ENCODE measurements at places on chromosomes 2 and 18.

DNA sequence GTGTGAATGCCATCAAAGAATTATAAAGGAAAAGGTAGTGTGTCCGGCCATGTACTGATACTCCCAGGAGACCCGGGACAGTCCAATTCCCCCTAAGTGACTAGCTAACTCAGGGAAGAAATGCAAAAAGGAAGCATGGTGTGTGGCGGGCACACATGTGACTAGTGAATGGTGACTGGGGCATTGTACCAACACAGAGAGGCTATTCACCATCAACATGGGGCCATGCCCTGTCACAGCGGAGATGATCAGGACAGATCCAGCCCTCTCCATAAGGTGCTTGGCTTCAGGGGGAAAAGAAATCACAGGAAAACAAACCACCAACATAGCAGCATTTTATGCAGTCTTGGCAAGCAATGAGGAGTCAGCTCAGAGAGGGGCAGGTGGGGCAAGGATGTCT is 34.3 kb downstream of the FAM168B start:
- no peak for DNase-seq

DNA sequence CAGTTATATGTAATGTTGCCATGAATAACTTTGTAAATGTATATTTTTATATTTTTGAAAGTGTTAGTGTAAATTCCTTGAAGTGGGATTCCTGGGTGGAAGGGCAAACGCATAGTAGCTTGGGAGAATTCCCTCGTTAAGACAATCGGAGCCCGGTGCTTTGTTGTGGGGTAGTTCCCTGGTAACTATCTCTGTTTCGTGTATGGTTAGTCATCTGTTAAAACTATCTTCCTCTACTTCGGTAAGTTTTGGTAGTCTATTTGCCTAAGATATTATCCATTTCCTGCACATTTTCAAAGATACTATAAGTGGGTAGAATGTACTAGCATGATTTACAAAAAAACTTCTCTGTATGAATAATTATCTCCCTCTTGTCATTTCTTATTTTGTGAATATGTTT is 113.8 kb upstream of the NRXN1 start:
- no peak for DNase-seq

DNA sequence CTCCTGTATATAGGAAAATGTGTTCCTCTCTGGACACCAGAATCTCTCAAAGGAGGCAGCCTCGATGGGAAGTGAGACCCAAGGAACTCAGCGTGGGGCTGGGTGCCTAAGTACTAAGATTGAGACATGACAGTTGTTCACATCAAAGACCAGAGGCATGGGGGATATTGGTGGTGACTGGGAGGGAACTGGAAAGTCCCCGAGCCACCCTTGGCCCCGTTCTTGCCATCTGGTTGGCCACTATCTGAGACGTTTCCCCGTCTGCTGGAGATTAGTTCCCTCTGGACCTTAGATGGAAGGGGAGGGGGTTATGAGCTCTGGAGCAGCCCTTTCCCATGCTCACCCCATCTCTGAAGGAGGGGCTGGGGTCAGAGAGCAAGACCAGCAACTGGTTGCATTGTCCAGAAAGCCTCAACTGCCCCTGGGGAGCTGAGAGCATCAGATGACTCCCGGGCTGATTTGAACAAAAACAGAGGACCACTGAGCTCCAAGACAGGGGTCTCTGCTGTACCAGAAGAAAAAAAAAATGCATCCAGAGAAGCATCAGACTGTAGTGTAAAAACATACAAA is 11.8 kb downstream of the FBLN7 start:
- no peak for DNase-seq

DNA sequence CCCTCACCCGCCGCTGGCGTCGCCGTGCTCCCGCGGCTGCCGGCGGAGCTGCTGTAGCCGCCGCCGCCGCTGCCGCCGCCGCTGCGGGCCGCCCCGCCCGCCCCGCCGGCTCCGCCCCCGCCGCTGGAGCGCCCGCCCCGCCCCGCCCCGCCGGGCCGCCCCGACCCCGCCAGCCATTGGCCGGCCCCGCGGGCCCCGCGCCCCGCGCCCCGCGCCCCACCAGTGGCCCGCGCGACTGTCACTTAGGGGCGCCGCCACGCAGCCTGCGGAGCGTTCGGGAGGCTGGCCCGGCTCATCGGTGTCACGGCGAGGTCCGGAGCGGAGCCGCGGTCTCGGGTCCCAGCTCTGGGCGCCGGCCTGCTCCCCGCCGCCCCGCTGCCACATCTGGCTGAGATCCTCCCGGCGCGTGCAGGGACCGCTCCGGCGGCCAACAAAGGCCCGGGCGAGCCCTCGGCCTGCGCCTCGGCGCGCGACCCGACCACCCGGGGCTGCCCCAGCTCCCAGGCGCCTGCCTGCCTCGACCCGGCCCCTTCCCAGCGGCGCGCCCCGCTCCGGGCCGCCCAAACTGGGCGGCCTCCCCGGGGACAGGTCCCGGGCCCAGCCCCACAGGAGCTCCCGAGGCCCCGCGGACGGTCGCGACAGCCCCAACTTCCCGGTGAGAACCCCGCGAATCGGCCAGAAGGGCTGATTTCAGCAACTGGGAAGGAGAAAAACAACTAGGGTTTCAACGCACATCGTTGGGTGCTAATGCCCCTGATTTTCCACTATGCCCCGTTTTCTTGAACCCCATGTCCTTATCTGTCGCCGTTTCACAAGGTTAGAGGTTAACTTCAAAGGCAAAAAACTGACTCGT is at the start of gene MGAT4A:
MGAT4A (minus strand) TSS at position 92 of the 853 bp plus-strand sequence. CDS start 4,800 bp downstream, outside the sequence.
- no peak for DNase-seq

DNA sequence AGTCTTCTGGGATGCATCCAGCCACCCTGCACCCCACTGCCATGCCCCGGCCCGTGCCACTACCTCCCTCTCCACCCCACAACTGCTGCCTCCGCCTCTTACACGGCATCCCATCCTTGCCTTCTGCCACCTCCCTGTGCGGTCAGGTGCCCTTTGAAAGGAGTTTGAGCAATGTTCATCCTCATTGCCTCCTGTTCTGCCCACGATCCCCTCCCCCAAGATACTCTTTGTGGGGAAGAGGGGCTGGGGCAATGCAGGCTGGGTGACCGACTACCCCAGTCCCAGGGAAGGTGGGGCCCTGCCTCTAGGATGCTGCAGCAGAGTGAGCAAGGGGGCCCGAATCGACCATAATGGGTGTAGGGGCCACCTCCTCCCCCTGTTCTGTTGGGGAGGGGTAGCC is 8.4 kb downstream of the MFSD2B start:
- no peak for DNase-seq

DNA sequence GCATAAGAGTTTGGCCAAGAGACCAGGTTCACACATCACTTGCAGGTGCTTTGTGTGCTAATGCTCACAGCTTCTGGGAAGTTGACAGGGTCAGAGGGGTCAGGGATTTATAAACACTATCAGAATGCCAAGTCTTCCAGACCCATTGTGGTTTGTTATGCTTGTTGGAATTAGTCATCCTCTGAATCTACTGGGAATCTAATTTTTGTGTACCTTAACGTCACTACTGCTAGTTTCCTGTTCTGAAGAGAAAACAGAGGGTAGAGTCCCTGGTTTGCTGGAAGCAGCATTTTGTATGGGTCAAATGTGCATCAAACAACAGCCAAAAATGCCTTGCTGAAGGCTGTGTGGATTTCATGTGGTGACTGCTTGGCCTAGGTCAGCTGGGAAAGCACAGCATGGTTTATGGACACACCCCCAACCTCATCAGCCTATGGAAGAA is 33.3 kb downstream of the ANTXR1 start:
- no peak for DNase-seq

- DNase-seq, result no peak
Observed at GRCh38 chr18:23897733-23898132, 116.8 kb upstream of the TTC39C start.

DNA sequence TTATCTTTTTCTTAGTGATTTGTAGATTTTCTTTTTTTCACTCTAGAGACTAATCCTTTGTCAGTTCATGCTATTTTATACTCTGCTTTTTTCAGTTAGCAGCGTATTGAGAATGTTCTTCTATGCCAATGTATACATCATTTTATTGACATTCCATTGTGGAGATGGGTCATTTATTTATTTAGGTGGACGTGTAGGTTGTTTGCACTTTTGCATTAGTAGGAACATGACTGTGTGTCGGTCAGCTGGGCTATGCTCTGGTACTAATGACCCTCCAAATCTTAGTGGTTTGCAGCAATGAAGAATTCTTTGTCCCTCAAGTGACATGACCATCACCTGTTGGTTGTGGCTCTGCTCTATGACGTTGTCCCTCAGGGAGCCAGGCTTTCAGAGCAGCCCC is 33.6 kb downstream of the HPCAL1 start:
- no peak for DNase-seq

GRCh38 chr2:184783576-184783975 is 185.2 kb downstream of the ZNF804A start:
- DNase-seq, result no peak

DNA sequence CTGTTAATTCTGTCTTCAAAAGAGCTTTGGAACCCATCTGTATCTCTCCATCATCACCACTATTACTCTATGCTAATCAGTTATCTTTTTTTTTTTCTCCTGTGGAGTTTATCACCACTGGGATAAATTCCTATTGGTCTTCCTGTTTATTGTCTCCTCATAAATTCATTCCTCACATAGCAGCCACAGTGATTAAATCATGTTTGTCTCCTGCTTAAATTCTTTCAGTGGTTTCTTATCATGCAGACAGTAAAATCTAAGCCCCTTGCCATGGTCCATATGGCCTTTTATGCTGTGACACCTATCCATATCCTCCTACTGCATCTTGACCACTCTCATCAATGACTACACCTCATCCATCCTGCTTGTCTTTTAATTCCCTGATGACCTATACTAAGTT is 239.8 kb upstream of the ZEB2 start:
- DNase-seq, result no peak

DNA sequence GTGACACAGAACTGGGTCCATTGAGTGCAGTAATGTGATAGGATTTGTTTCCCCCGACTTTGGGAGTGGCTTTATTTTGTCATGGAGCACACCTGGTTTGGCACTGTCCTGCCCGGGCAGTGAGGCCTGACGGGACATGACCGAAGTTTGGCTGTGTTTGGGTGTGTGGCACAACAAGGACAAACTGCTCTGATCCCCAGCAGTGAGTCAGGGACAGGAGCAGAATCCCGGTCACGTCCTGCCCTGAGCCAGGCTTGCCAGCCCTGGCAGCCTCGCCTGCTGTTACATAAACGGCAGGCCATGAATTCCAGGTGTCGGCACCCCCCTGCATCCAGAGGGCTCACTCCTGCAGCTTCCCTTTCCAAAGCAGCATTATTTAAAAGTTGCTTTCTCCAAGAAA is 45.7 kb downstream of the IMPA2 start:
- DNase-seq, result no peak

DNA sequence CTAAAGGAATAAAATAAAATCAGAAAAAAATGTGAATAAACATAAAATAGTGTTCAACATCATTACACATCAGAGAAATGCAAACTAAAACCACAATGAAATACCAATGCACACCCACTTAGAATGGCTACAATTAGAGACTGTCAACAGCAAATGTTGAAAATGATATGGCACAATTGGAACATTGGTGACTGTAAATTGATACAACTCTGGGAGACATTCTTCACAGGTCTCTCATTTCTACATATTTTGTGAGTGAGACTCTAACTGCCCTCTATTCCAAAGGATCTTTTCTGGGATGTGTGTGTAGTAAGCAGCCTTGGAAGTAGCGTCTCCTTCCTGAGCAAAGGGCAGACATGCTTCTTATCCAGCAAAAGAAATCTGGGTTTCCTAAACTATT is 323.0 kb downstream of the FBXO15 start:
- DNase-seq, result no peak

GRCh38 chr2:5826979-5827655 is 134.9 kb downstream of the SOX11 start:
- no peak for DNase-seq

GRCh38 chr2:117562654-117563053 is 251.8 kb upstream of the DDX18 start:
- DNase-seq, result no peak

DNA sequence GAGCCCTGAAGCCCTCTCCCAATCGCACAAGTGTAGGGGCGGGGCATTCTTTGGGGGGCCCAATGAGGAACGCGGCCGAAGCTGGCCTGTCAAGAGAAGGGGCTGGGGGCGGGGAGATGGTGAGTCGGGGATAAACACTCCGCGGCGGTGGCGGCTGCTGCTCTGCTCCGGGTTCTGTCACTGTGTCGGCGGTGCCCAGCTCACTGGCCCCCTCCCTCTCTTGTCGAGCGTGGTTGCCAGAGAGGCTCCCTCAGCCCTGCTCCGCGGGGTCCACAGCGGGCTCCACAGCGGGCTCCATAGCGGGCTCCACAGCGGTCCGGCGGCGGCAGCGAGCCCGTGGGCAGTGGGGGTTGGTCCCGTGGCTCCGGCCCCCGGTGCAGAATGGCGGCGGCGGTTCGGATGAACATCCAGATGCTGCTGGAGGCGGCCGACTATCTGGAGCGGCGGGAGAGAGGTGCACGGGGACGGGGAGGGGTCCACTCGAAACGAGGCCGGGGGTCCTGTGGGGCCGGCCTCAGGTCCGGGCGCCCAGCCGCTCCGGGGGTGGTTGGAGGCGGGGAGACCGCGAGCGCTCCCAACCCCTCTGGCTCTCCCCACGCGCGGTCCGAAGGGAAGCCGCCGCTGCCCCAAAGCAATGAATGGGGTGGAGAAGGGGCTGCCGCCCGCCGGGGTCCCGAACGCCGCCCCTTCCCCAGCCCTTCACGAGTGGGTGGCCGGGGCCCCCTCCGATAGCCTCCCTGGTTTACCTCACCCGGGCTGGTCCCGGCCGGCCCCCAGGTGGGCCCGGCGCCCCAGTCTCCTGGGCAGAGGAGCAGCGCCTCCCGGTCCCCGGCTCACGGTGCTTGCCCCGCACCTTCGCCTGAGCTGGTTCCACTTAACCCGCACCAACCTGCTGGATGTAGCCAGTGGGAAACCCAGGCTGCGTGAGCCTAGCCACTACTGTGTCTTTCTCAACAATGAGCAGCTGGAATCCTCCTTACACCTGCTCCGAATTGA is at the start of gene MXD1:
MXD1 (plus strand) TSS at position 160 of the 996 bp plus-strand sequence; CDS start at position 382, 222 bp downstream.
- DNase-seq, result no peak

DNA sequence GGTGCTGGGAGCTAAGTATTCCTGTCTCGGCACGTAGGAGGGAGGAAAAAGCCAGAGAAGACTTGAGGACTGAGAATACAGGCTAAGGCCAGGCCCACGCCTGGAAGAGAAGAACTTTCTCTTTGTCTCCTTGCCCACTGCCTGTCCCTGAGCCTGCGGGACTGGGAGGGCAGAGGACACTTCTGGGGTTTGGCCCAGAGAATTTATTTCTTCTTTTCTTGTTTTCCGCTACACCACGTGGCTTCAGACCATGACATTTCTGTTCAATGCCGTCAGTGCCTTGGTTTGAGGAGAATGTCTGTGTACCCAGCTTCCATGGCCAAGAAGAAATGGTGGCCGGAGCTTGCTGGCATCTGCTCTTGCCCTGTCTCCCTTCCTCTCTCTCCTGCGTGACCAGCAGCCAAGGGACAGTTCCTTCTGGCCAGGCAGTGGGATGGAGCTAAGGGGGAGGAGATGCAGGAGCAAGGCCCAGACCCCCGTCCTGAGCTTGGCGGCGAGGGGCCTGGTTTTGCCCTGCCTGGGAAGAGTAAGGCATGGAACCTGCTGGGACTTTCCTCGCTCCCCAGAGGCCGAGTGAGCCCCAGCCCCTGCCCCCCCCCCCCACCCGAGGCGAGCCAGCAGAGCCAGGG is 140.3 kb downstream of the KLHL29 start:
- DNase-seq, result no peak

Data from cerebellar nuclear complex (tissue), 1 donor.